ENCODE measurements at places on chromosomes 7 and 10.

GRCh38 chr10:112819231-112819630, 130.8 kb upstream of the TCF7L2 start:
- DNase-seq, result no peak

- DNase-seq, result no peak
Measured at GRCh38 chr7:43291789-43292188, 179.3 kb downstream of the HECW1 start.

GRCh38 chr10:26780793-26781601, 79.8 kb downstream of the ABI1 start:
- peak; percentile 95 for DNase-seq

- DNase-seq, result peak; percentile 59
Measured at GRCh38 chr10:106705681-106706100, 458.8 kb downstream of the SORCS1 start.

DNA sequence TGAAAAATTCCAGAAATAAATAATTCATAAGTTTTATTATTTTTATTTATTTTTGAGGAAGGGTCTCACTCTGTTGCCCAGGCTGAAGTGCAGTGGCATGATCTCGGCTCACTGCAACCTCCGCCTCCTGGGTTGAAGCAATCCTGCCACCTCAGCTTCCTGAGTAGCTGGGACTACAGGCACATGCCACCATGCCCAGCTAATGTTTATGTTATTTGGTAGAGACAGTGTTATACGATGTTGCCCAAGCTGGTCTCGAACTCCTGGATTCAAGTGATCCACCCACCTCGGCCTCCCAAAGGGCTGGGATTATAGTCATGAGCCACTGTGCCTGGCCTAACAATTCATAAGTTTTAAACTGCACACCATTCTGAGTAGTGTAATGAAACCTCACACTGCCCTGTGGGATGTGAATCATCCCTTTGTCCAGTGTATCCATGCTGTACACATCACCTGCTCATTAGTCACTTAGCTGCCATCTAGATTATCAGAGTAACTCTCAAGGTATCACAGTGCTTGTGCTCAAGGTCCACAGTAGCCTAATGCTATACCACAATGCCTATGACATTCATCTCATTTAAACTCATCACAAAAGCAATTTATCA, 17.9 kb downstream of the RTKN2 start:
- peak; percentile 39 for DNase-seq

DNA sequence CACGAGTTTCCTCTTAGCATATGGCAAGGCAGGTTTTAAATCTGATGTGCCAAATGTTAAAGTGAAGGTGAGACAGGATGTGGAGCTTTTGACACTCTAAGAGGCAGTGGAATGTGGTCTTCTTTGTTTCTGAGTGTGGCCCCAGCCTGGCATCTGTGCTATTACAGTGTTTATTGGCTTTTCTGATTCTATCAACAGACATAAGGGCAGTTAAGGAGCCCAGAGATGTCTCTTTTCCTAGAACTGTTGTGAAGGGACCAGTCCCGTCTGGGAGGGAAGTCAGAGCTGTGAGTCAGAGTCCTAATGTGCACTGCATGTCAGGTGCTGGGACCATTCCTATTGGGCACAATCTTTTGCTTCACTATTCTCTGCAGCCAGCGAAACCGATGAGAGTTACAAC, 32.5 kb downstream of the TRUB1 start:
- DNase-seq, result no peak

- no peak for DNase-seq
Measured at GRCh38 chr10:21700474-21700873, 166.4 kb downstream of the MLLT10 start.

GRCh38 chr7:6375348-6376101, 72.2 kb downstream of the DAGLB start:
- DNase-seq, result no peak

GRCh38 chr7:55255496-55256445, 109.4 kb upstream of the LANCL2 start:
- peak; percentile 74 for DNase-seq

- peak; percentile 59 for DNase-seq
Measured at GRCh38 chr7:127347567-127348246, 44.8 kb downstream of the ZNF800 start.

GRCh38 chr7:116229366-116229765, 19.0 kb downstream of the TES start:
- no peak for DNase-seq

DNA sequence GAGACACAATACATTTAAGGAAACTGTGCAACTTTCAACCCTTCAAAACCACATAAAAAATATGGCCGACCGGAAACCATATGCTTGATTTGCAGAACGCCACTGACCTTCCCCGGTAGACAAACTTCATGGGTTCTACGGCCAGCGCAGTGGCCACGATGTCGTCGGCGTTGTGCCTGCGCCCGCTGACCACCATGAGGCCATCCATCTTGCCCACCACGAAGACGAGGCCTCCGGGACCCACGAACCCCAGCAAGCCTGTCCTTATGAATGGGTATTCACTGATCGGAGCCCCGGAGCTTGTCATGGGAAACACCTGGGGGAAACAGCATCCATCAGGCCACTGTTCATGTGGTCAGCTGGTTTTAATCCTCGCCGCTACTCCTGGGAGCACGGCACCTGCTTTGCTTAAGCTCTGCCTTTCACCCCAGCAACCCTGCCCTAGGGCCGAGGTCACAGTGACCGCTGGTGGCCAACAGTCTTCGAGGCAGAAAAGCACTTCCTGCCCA, 229.1 kb downstream of the ZMYND11 start:
- DNase-seq, result no peak

DNA sequence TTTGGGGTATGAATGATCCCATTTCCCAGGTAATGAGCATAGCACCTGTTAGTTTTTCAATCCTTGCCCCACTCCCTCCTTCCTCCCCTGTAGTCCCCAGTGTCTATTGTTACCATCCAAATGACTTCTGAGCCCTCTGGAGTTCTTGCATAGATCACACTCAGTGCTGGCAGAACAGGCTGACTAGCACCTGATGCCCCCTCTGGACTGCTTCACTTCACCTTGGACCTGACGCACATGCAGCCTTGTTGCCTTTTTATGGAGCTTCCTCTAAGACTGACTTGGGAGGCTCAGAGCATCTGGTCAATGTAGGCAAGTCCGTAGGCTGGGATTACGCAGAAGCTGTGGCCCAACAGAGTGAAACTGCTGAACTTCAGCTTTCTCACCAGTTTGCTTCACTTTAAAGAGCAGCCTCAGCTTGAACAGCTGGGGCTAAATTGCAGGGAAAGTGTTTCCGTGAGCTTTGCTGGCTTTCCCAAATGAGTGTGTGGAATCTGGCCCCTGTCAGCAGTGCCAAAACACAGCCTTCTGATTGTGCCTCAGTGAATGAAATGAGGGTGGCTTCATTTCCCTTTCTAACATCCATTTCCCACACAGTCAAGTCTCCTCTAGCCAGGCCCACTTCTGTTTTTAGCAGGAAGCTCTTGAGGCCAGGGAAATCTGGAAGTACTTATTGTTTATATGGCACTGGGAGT, 48.5 kb downstream of the NXPH1 start:
- no peak for DNase-seq

DNA sequence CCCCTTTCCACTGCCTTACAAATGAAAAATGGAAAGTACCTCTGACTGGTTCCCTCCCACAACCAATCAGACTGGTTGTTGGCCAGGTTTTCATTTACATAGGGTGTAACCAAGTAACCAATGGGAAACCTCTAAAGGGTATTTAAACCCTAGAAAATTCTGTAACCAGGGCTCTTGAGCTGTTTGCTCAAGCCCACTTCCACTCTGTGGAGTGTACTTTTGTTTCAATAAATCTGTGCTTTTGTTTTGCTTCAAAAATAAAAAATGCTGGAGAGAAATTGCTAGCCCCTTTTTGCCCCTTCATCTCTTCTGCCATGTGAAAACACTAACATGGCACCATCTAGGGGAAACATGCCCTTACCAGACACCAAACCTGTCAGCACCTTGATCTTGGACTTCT, 129.5 kb downstream of the AHR start:
- no peak for DNase-seq

GRCh38 chr7:149468208-149468607, 7.3 kb upstream of the ZNF777 start:
- DNase-seq, result no peak

DNA sequence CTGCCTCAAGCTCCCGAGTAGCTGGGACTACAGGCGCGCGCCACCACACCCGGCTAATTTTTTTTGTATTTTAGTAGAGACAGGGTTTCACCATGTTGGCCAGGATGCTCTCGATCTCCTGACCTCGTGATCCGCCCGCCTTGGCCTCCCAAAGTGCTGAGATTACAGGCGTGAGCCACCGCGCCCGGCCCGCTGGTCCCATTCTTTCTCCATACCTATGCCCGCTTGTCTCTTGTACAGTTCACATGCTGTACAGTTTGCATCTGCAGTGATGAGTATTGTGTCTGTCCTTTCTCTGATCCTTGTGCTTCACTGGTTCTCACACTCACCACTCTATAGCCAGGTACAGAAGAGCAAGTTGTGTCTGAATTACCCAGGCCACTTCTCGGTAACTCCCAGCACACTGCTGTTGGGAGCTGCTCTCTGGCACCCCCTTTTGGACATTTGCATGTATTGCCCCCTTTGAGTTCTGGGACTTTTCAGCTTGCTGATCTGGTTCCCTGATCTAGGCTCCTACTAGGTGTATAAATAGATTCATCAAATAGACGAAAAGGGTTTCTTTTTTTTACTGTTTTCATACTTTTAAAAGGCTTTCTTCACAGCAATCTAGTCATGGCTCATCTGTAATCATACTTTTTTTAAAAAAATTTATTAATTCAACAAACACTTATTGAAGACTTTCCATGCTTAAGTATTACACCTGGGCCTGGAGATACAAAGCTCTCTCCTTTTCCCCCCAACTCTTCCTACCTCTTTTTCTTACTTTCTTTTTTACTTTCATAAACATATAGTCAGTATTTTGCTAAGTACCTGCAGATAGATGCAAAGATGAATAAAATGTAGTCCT, 53.5 kb downstream of the AOAH start:
- DNase-seq, result peak; percentile 64

GRCh38 chr7:158396301-158396905, 191.2 kb downstream of the PTPRN2 start:
- no peak for DNase-seq

DNA sequence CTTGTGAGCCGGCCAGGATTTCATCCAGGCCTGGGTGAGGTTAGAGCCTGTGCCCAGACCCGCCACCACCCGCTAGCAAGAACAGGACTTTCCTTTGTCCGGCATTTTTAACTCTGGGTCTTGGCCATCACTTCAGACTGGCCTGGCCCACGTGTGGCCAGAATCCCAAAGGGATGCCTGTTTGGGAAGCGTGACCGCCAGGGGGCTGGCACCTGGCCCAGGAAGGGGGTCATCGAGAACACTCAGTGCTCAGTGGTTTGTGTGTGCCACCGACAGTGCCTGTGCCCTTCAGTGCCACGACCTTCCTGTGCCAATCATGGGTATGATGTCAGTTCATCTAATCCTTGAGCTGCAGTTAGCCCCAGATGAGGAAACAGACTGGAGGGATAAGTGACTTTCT, 85.0 kb downstream of the ZMIZ1 start:
- no peak for DNase-seq

DNA sequence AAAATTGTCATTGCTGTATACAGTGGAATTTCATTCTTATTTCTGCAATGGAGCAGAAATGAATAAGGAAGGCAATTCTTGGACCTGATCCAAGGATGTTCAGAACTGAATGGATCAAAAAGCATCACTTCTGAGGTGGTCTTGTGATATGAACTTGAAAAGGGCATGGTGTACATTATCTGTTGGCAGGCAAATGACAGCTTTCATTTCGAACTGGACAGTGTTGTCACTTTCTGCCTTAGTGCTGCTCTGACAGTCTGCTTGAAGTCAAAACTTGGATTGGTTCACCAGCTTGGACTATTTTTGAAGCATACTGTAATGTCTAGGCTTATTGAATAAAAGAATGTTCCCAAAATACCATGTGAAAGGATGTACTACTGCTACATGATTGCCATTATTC, 52.0 kb downstream of the VCL start:
- DNase-seq, result no peak

DNA sequence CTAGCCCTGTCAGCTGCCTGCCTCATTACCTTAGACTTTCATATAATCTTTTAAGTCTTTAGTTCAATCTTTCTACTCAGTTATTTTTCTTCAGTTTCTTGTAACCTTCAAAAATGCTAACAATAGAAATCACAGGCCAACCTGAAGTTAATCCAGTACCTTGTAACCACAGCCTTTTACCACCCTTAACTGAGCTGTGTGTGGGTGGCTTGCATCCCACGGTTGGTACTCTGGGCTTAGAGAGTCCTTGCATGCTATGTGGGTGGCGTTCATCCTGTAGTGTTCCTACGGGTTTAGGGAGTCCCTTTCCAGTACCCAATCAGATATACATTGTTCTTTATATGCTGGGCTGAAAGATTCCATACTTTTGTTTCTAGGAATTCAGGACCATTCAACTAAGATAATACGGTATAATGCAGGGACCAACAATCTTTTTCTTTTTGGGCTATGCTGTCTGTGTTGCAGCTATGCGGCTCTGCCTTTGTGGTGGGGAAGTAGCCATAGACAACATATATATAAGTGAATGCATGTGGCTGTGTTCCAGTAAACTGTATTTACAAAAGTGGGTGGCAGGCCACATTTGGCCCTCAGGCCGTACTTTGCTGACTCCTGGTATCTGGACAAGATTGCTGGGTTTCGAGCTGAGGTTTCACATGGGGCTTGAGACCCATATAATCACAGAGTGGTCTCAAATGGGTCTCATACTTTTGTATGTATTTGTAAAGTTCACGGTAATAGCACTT, 280.8 kb upstream of the LRGUK start:
- DNase-seq, result no peak

DNA sequence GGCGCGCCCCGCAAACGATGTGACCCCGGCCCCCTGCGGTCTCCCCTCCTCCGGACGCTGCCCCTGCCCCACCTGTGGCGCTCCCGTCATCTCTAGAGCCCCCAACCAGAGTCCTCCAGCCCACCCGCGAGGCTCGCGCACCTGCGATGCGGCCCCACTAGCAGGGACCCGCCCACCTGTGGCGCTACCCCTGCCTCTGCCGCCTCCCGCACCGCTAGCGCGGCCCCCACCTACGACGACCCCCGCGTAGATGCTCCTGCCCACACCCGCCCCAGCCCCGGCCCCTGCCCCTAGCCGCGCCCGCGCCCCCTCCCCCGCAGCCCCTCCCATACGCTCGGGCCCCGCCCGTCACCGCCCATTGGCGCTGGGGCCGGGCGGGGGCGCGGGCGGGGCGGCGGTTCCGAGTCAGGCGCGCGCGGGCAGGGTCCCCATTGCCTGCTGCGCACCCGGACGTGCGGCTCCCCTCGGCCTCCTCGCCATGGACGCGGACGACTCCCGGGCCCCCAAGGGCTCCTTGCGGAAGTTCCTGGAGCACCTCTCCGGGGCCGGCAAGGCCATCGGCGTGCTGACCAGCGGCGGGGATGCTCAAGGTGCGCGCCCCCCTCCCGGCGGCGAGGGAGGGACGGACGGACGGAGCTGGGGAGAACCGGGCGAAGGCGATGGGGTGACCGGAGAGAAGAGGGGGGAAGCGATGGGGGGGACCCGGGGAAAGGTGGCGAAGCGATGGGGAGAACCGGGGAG, at the start of gene PFKP:
Gene PFKP, plus strand, starts transcription at position 431 of the 741 bp plus-strand sequence. Its CDS starts 48 bp downstream, at position 479.
- DNase-seq, result peak; percentile 41

- no peak for DNase-seq
Measured at GRCh38 chr10:100977436-100977835, 8.1 kb downstream of the SEMA4G start.

- DNase-seq, result peak; percentile 91
Measured at GRCh38 chr10:2111965-2112364, 374.6 kb upstream of the ADARB2 start.

Data from RWPE1 (cell line).